ENCODE measurements at places on chromosomes 5 and 9. TPM values are rescaled to one million over a fixed set of nuclear protein-coding genes. Genes with fewer than 3 reads are reported as not detected.

Gene SPINK13
- total RNA-seq, result not detected

Gene TAF11L10
- total RNA-seq, result not detected

Gene CCDC180
- 12.9 TPM for total RNA-seq

Gene NPR2
- total RNA-seq, result 5.9 TPM

Gene TIMD4
- total RNA-seq, result 2.6 TPM

Gene PIK3R1
- total RNA-seq, result 370 TPM

Gene SHOC1
- not detected for total RNA-seq

Gene MCTP1
- 2.3 TPM for total RNA-seq

Gene SLC9A3
- total RNA-seq, result 2.5 TPM

Gene HTR1A
- not detected for total RNA-seq

Gene TMEM252
- total RNA-seq, result not detected

Gene PCDHA9
- not detected for total RNA-seq

Gene MOB3B
- total RNA-seq, result 0.72 TPM

Gene MORN5
- total RNA-seq, result not detected

Gene GPR107
- total RNA-seq, result 29.1 TPM

Gene SHISAL2B
- total RNA-seq, result not detected

Gene PDCD1LG2
- 0.15 TPM for total RNA-seq

Gene PLPPR1
- total RNA-seq, result not detected

Gene HDHD3
- 34.6 TPM for total RNA-seq

Gene IFNA21
- total RNA-seq, result not detected

Gene CENPP
- total RNA-seq, result 1.9 TPM

Gene OR1J4
- not detected for total RNA-seq

Gene KIF20A
- 0.56 TPM for total RNA-seq

Gene PDE6A
- not detected for total RNA-seq

Gene EQTN
- total RNA-seq, result not detected

Gene C9
- 0.41 TPM for total RNA-seq

Gene LCP2
- total RNA-seq, result 369 TPM

Gene SIT1
- total RNA-seq, result 34.9 TPM

Gene GRIN1
- total RNA-seq, result not detected

Gene PLPP7
- total RNA-seq, result not detected

Gene PCA3
- total RNA-seq, result not detected

Gene SH3TC2
- total RNA-seq, result not detected
